ENCODE measurements at places on chromosomes 12 and 14. TPM values are rescaled to one million over a fixed set of nuclear protein-coding genes. Genes with fewer than 3 reads are reported as not detected.

- H3K27ac ChIP-seq, result no peak overlapping the region
- peaks cover 40% of the 10 kb centered on the region for H3K27me3 ChIP-seq
- no peaks in the 10 kb centered on the region for H3K36me3 ChIP-seq
- H3K4me1 ChIP-seq, result peaks cover 18% of the 10 kb centered on the region
These were observed 8.2 kb downstream of the EXOC3L4 start for GRCh38 chr14:103102689-103103260.

GRCh38 chr14:50334211-50334610 lies 22.1 kb downstream of the DMAC2L start:
- no peak for DNase-seq
- no peaks in the 10 kb centered on the region for H3K4me1 ChIP-seq
- peak overlapping the region; percentile 85 for H3K27ac ChIP-seq
- H3K36me3 ChIP-seq, result peaks cover 4% of the 10 kb centered on the region
- no peak overlapping the region for H3K4me3 ChIP-seq

- no peaks in the 10 kb centered on the region for H3K27me3 ChIP-seq
- H3K4me1 ChIP-seq, result no peaks in the 10 kb centered on the region
- DNase-seq, result no peak
- H3K36me3 ChIP-seq, result no peaks in the 10 kb centered on the region
These were observed 150.7 kb upstream of the PTPRQ start for GRCh38 chr12:80293347-80293746.

- DNase-seq, result no peak
- H3K27ac ChIP-seq, result no peak overlapping the region
- H3K36me3 ChIP-seq, result no peaks in the 10 kb centered on the region
These were observed 312.4 kb downstream of the RPAP3 start for GRCh38 chr12:47393403-47393790.

DNA sequence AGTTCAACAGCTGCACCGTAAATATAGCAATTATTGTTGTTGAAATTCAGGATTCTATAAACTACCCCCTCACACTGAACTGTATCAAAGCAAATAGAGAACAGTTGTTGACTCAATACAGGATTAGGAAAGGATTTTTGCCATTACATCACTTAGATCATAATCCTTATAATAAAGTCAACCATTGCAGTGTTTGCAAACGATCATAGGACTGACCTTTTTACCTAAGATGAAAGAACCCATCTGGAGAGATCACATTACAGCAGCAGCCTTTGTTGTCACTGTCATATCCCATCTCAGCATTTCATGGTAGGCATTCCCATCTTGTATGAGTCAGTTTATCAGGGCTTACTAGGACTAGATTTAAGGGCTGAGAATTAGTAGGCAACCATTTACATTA lies 96.1 kb downstream of the IPO8 start:
- H3K4me3 ChIP-seq, result no peak overlapping the region
- no peaks in the 10 kb centered on the region for H3K27me3 ChIP-seq
- H3K27ac ChIP-seq, result no peak overlapping the region
- DNase-seq, result no peak
- no peaks in the 10 kb centered on the region for H3K36me3 ChIP-seq

DNA sequence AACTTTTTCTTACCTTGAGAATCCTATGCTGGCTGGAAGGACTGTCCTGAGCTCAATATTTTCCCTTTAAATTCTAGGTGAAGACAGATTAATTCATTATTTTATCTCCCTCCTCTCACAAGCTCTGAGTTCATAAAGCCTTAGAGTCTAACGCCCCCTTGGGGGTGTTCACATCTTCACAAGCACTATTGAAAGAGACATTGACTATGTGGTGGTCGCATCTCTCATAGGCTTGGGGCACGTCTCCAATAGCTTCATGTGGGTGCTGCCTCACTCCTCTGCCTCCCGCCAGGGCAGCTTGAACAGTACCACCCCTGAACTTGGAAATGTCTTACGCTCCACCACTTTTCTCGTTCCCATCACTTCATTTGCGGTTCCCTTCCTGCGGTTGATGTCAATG lies 106.2 kb downstream of the UNC79 start:
- DNase-seq, result no peak
- no peaks in the 10 kb centered on the region for H3K27me3 ChIP-seq
- H3K36me3 ChIP-seq, result no peaks in the 10 kb centered on the region
- H3K27ac ChIP-seq, result no peak overlapping the region
- no peaks in the 10 kb centered on the region for H3K4me1 ChIP-seq
- no peak overlapping the region for H3K4me3 ChIP-seq

DNA sequence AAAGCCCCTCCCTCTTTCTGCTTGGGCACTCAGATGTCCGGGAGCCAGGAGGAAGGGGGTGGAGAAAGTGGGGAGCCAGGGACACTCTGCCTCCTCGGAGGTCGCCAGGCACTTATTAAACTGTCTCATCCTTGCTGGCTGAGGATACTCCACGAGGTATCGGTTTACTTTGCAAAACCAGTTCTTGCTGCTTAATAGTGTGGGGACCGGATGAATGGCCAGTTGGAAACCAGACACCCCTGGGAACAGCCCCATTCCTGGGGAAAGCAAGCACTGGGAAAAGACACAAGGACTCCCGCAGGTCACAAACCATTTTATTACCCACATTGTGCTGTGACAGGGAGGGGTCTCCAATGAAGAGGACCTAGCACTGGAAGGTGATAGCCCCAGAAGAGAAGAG lies 34.2 kb downstream of the CCDC88C start:
- no peaks in the 10 kb centered on the region for H3K4me1 ChIP-seq
- H3K4me3 ChIP-seq, result no peak overlapping the region
- no peak for DNase-seq
- no peaks in the 10 kb centered on the region for H3K36me3 ChIP-seq

- no peak overlapping the region for H3K4me3 ChIP-seq
- no peak for DNase-seq
- H3K4me1 ChIP-seq, result peaks cover 4% of the 10 kb centered on the region
- no peak overlapping the region for H3K27ac ChIP-seq
- H3K27me3 ChIP-seq, result peaks cover 26% of the 10 kb centered on the region
These were observed 146.8 kb downstream of the EMP1 start for GRCh38 chr12:13343375-13343774.

GRCh38 chr12:52182898-52183543 lies 8.8 kb downstream of the KRT80 start:
- no peak overlapping the region for H3K27ac ChIP-seq
- no peak for DNase-seq
- H3K4me3 ChIP-seq, result no peak overlapping the region

GRCh38 chr12:58443981-58444371 lies 476.3 kb downstream of the LRIG3 start:
- H3K4me3 ChIP-seq, result no peak overlapping the region
- no peak overlapping the region for H3K27ac ChIP-seq
- no peaks in the 10 kb centered on the region for H3K27me3 ChIP-seq
- no peaks in the 10 kb centered on the region for H3K36me3 ChIP-seq

GRCh38 chr12:1610072-1610643 lies 15.8 kb upstream of the FBXL14 start:
- H3K4me1 ChIP-seq, result peaks cover 18% of the 10 kb centered on the region
- no peak overlapping the region for H3K27ac ChIP-seq
- H3K4me3 ChIP-seq, result no peak overlapping the region
- H3K27me3 ChIP-seq, result no peaks in the 10 kb centered on the region
- DNase-seq, result no peak

DNA sequence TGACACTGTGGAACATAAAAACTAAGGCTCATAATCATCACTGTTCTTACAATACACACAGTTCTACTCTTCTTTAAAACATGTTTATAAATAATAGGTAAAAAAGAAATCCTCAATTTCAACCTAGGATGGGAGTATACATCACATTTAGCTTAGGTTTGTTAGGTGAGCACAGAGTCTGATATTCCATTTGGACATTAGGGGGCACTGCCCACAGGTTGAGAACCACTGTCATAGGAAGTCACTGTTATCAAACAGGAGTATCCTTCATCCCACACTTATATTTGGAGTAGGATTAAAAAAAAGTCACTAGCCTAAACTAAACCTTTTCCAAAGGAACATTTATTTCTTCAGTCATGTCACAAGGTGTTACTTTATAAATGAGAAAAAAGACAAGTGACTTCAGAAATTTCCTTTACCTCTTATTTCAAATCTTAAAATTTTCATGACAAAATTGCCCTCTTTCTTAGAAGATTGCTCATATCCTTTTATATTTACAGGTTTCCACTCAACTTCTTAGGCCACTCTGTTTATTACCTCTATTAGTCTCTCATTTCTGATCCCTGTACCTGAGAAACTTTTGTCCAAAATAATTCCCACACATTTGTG lies 240.6 kb downstream of the CPNE8 start:
- no peak overlapping the region for H3K4me3 ChIP-seq
- H3K36me3 ChIP-seq, result no peaks in the 10 kb centered on the region

DNA sequence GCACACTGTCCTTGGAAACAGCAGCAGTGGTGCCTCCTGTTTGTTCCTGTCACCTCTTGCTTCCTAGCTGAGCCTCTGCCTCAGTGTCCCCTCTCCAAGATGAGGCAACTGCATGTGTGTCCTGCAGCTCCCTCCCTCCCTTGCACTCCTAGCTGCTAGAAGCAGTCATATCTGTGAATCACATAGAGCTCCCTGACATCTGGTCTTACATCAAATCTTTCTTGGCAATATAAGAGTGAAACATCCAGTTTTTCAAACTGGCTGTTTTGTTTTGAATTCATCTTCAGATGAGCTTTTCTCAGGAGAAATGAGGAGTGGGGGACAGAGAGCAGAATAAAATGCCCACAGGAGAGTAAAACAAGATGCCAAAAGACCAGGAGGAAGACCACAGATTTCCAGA lies 103.7 kb downstream of the VCPKMT start:
- H3K4me3 ChIP-seq, result no peak overlapping the region
- no peak overlapping the region for H3K27ac ChIP-seq
- H3K36me3 ChIP-seq, result no peaks in the 10 kb centered on the region

DNA sequence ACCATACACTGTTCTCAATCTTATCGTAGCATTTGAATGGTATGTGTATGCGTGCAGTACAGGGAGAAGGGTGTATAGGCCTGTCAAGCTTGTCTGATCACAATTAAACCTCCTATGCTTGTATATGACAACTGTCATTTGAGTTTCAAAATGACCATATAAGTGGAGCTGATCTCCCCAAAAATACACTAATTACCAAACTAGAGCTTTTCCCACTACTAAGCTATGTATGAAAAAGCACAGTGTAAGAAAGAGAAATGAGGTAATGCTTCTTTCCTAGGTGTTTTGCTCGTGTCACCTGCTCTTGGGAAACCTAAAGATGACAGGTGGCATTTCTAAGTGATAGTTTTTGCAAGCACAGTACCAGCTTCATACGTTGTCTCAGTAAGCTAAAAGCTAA lies 1.1 kb upstream of the STK38L start:
- DNase-seq, result no peak
- H3K4me1 ChIP-seq, result peaks cover 10% of the 10 kb centered on the region
- no peaks in the 10 kb centered on the region for H3K36me3 ChIP-seq
- H3K4me3 ChIP-seq, result no peak overlapping the region
- H3K27me3 ChIP-seq, result no peaks in the 10 kb centered on the region
- no peak overlapping the region for H3K27ac ChIP-seq

DNA sequence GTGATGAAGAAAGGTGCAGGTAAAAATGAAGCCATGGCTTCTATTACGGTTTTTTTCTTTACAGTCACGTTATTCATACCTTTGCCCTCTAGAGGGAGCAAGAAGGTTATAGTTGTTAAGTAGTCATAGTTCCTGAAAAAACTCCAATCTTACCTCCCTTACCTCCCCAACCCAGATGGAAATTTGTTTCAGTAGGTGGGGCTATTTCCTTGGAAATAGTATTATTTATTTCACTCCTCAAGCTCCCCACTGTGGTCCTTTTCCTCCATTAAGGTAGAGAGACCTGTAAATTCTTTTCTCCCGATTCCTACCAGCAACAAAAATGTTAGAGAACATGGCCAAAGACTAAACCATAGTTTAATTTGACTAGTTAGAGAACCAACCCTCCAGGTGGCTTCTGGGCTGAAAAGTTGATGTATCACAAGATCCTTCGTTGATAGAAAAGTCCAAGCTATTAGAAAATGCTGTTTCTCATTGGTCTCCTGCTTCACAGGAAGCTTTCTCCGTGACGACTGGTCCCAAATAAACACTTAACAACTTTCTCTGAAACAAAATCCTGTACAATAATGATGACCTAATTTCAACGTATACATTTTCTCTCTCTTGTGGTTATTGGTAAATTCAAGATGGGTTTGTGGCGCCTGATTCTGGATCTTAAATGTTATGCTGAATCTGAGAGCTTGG lies 43.5 kb downstream of the TMX1 start:
- no peak overlapping the region for H3K27ac ChIP-seq
- H3K36me3 ChIP-seq, result no peaks in the 10 kb centered on the region

DNA sequence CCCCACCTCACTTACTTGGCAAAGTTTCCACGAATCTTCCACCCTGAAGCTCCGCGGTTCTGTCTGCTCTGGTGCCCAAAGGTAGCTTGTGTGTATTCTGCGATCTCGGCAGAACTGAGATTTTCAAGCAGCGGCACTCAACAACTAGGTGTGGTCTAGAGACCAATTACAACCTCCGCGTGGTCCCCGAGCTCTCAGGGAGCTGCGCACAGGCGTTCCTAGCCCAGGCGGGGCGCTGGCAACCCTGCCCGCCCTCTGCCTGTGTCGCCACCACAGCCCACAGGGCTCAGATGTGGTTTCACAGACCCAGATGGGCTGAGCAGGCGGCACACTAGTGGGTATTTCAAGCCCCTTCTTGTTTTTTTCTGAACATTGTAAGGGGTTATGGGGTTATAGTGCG lies 1.5 kb upstream of the DIABLO start:
- no peak overlapping the region for H3K4me3 ChIP-seq
- peaks cover 21% of the 10 kb centered on the region for H3K36me3 ChIP-seq
- H3K27ac ChIP-seq, result no peak overlapping the region
- H3K27me3 ChIP-seq, result no peaks in the 10 kb centered on the region

GRCh38 chr14:61342932-61343331 lies 21.6 kb downstream of the PRKCH start:
- no peak overlapping the region for H3K4me3 ChIP-seq
- no peak for DNase-seq

- no peak for DNase-seq
- peaks cover 52% of the 10 kb centered on the region for H3K4me1 ChIP-seq
- peak overlapping the region; percentile 26 for H3K4me3 ChIP-seq
- H3K27ac ChIP-seq, result peak overlapping the region; percentile 92
These were observed 325 bp downstream of the CRIP1 start for GRCh38 chr14:105486974-105487448.

- no peak overlapping the region for H3K27ac ChIP-seq
- no peaks in the 10 kb centered on the region for H3K4me1 ChIP-seq
- H3K27me3 ChIP-seq, result no peaks in the 10 kb centered on the region
- no peaks in the 10 kb centered on the region for H3K36me3 ChIP-seq
- DNase-seq, result no peak
These were observed 96.3 kb upstream of the NAV3 start for GRCh38 chr12:77734214-77734883.

DNA sequence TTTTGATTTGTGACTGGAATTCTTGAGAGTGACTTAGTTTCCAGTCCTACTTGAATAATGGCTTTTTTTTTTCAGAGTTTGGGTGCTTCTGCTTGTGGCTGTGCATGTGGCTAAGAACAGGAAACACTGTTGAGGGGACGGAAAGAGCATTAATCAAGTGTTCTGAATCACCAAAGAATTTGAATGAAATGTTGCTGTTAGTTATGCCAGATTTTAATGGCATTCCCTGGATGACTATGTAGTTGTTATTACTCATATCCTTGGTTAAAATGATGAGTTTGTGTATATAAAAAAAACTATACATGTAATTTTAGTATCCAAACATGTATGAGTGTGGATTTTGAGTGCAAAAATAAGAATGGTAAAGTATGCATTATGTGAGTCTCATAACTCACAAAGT lies 347.9 kb downstream of the BCAT1 start:
- H3K27me3 ChIP-seq, result no peaks in the 10 kb centered on the region
- no peaks in the 10 kb centered on the region for H3K4me1 ChIP-seq
- H3K27ac ChIP-seq, result no peak overlapping the region
- no peak overlapping the region for H3K4me3 ChIP-seq

- no peaks in the 10 kb centered on the region for H3K27me3 ChIP-seq
- no peaks in the 10 kb centered on the region for H3K4me1 ChIP-seq
These were observed 10.2 kb upstream of the MEG3 start for GRCh38 chr14:100815478-100816285.

Gene CMTM5
- 0.21 TPM for total RNA-seq

Gene MANSC4
- not detected for total RNA-seq

Gene STK38L
- 29.3 TPM for total RNA-seq
